ENCODE measurements at places on chromosomes 2 and 18.

DNA sequence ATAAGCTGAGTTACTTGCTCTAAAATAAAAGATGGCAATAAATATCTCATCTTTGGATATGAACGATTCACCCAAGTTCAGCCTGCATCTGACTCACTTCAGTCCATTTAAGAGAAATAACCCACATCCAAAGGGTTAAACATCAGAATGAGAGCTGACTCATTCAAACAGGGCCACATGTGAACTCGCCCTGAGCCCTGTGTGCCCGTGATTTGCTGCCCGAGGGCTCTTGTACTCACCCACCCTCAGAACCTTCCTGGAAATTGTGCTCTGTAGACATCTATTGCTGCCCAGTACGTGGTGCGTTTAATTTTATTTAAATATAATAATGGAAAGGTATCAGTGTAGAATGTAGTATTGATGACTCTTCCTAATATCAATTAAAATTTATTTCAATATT lies 66.9 kb upstream of the RBM44 start:
- peak; percentile 88 for DNase-seq

- no peak for DNase-seq
Observed at GRCh38 chr18:48050176-48050575, 119.7 kb upstream of the SMAD2 start.

GRCh38 chr2:200408428-200409316 lies 101.2 kb downstream of the KCTD18 start:
- DNase-seq, result no peak

DNA sequence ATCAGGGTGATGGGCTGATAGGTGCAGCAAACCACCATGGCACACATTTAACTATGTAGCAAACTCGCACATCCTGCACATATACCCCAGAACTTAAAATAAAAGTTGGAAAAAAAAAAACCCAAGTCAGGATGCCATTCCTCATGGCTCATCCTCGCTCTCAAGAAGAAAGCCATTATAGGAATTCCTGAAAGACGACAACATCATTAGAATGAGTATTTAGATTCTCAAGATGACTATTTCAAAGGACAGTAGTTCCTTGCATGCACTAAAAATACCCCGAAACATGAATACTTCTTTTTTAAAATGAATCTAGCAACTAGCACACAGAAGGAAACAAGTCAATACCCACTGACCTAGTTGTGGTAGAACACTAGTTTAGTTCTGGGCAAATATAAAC lies 285.8 kb upstream of the REV1 start:
- DNase-seq, result no peak

GRCh38 chr2:55839182-55839819 lies 84.3 kb downstream of the EFEMP1 start:
- no peak for DNase-seq

GRCh38 chr18:28178720-28179119 lies 1.8 kb upstream of the CDH2 start:
- DNase-seq, result peak; percentile 2

DNA sequence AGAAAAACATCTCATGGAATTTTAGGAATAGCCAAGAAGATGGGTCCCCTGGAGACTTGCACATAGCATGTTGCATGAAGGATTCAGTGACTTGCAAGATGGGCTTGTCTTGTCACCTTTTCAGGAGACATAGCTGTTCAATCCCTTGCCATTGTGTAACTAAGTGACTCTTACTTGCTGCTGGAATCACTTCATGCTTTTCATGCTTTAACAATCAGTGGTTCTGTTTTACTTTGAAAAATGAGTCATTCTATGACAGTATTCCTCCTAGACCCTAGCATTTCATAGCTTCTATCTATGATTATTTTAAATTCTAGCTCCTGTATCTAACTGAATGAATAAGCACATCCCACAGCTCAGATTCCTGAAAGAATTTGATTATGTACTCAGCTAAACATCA lies 2.8 kb downstream of the KYNU start:
- DNase-seq, result no peak

GRCh38 chr2:121454549-121455090 lies 76.1 kb upstream of the RNU4ATAC start:
- no peak for DNase-seq

GRCh38 chr2:129575880-129576279 lies 403.6 kb upstream of the RAB6C start:
- DNase-seq, result no peak

DNA sequence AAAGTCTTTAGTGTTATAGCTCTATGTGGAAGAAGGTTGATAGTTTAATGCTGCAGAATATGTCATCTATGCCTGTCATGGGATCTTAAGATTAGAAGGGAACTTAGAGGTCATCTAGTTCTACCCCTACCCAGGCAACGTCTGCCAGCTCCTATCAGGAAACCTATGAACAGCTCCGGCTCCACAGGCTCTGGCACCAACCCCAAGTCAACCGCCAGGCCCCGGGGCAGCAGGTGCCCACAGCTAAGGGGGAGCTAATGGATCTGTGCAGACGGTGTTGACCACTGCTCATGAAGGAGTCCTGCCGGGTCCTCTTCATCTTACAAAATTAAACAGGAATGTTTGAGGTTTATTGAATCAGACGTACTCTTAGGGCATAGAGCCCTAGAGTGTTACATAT lies 440.8 kb upstream of the KLHL29 start:
- no peak for DNase-seq

DNA sequence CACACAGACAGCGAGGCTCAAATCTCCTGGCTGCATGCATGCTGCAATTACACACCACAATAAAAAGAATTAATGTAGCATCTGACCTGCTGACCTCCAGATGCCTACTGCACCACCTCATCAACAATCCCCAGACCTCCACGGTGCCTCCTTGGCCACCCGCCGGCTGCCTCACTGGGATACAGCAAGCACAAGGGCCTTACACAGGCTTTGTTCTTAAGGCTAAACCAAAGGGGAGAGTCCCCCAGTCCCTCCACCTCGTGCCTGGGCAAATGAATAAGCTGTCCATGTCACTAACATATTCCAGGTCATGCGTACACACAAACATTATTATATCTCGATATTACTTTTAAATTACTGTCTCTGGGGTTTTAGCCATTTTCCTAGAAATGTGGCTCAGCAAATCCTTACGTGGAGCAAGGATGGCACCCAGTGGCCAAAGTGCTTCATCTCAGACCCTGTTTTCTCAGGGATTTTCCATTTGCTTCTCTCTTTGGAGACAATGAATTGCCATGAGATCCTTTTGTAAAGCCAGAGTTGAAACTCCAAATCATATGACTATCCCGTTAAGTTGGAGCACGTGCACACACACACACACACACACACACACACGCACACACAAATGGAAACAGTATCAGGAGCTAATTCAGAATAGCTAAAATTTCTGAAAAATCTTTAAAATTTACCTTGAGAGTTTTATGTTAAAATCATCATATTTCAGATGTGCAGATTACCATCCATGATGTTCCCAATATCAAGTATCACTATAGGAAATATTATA lies 313.8 kb downstream of the PDE11A start:
- peak; percentile 63 for DNase-seq

GRCh38 chr2:234691214-234691575 lies 194.3 kb upstream of the ARL4C start:
- DNase-seq, result no peak

GRCh38 chr2:233789554-233789953 lies 11.4 kb downstream of the MROH2A start:
- DNase-seq, result no peak
